ENCODE measurements at places on chromosomes 13 and 19.
A peak's percentile ranks its signal among the peaks of the same experiment; 100 is the strongest.

DNA sequence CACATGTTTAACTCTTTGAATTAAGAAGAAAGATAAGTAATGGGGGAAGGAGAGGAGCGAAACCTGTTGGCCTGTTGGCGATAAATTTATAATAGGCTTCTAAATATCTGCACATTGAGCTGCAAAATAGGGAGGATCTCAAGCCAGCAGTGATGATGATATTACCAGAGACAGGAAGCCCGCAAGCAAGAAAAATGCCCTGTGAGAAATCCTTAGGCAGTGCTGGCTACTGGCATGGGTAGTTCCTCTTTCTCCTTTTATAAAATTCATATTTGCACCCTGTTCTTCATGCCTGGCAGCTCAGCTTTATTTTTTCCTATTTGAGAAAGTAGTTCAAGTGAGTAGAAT, 858 bp upstream of the USP12 start:
- peak; percentile 40 for DNase-seq

- no peak for DNase-seq
Observed at GRCh38 chr13:44413095-44413494, 39.5 kb downstream of the SERP2 start.

DNA sequence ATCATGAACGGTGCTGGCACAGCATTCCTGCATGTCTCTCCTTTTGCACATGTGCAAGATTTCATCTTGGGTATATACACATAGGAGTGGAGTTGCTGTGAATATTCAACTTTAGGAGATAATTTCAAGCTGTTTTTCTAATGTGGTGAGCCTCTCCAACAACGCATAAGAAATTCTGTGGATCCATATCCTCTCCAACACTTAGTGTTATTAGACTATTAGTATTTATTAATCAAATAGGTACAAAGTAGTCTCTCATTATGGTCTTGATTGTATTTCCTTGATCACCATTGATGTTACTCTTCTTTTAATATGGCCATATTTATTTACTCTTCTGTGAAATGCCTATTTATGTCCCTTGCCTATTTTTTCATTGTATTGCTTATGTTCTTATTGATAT, 114.5 kb downstream of the URI1 start:
- no peak for DNase-seq

DNA sequence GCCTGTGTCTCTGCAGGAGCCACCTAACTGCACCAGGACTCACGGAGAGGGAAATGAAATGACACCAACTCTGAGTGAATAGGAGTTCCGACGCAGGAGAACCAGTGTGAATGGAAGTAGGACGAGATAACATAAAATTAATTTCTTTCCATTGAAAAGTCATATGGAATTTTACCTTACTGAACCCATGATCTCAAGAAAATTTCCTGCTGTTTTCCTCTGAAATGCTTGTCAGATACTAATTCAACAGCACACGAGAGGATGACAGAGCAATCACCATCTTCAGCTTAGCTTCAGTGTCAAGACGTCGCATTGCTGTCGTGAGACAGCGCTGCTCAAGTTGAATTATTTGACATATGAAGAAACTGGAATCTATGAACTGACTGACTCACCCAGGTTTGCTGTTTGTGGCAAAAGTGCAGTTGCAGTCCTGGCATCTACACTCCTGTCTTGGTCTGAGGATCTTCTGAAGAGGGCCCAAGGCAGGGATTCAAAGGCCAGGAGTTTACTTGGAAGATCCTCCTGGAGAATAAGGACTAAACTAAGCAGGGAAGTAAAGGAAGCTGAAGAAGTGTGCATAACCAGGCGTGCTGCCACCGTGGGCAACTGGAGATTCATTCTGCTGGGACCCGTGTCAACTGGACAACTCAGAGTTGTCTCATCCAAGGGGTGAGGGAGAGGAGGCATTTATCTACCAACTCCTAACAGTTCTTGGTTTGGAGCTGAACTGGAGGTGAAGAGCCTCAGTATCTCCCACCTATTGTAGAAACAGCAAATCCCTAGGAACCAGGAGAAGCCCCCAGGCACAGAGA, 214.4 kb upstream of the IRS2 start:
- no peak for DNase-seq

- DNase-seq, result peak; percentile 3
Observed at GRCh38 chr19:35213663-35214632, 14.6 kb downstream of the FAM187B start.

DNA sequence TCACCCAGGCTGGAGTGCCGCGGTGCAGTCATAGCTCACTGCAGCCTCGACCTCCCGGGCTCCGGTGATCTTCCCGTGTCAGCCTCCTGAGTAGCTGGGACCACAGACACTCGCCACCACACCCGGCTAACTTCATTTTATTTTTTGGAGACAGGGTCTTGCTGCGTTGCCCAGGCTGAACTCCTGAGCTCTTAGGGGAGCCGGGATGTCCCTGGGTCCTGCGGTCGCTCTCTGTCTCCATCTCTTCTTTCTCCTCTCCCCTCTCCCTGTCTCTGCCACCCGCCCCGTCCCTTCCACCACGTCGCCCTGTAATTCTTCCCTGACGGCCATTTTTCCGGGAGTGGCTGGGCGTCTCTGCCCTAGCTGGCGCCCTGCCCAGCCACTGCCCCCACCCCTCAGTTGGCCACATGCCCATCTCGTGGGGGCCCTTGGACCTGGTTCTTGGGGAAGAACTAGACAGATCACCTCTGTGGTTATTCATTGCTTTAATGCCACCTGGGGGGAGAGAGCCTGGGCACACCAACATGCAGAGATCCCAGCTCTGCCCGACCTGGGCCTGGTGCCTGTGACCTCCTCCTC, 18.9 kb downstream of the ARID3A start:
- DNase-seq, result no peak

Measured in cerebellar cortex (tissue), 1 donor.